T-helper 17 cell (primary cell): ENCODE measurements at places on chromosomes 11 and 22.

- no peak for DNase-seq
Measured at GRCh38 chr22:21713428-21714058, 22.1 kb downstream of the YPEL1 start.

- DNase-seq: no peak
Measured at GRCh38 chr11:116387641-116388040, 385.1 kb downstream of the BUD13 start.

DNA sequence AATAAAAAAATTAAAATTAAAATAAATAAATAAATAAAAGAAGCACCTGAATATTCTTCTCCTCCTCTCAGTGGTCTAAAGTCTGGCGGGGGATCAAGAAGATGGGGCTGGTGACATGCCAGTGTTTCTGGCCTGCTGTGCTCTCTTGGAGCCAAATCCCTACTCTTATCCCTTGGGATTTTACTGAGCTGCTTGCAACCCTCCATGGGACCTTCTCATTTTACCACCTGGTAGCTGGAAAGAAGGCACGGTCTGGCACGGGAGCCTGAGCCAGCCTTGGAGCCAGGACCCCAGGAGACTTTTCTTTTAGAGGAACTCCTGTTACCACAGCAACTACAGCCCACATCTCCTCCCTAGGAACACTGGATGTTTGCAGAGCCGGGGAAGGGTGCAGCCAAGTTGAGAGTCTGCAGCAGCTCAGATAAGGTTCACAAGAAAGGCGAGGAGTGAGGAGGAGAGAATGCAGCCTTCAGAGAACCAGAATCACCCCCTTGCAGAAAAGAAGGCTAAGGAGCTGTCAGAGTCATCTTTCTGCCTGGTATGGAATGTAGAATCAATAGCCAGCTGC, 21.4 kb downstream of the CD6 start:
- no peak for DNase-seq

DNA sequence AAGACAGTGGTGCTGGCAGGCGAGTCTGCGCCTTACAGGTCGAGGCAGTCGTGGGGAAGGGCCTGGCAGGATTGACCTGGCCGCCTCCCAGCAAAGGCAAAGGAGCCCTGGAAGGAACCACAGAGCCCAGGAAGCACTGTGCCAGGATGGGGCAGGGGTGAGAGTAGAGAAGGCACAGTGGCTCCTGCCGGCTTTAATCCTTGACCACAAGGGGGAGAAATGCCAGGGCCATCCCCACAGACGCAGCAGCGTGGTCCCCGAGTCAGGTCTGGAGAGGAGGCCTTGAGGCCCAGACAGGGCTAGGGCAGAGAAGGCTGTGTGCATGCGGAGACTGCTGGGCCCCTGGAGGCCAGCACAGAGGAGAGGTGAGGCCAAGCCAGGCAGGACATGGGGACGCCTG, 9.9 kb upstream of the NDUFS8 start:
- DNase-seq: no peak

DNA sequence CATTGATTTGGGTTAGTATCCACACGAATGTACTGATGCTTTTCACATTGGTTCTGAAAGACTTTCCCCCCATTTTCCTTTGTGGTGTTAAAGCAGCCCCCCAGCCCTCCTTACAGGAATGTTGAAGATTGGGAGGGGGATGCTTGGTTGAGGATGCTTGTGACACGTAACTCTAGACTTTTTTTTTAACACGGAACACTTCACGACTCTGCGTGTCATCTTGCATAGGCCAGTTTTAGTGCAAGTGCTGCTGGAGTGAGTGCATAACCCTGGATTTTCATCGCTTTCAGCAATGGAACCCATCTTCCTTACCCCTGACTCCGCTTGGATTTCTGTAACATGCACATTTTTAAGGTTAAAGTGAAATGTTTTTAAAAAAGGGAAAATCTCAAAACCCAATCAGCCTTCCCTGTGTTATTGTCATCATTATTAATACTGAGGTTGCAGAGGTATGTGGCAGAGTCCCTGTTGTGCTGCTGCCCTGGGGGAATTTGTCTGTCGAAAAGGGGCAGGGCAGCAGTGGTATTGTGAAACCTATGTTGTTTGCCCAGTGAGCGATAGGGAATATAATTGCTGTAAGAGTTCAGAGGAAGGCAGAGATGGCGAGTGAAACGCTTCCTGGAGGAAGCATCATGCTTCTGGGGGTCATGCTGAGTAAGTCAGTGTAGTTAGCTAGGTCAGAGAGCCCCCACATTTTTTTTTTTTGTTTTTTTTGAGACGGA, 12.1 kb downstream of the CECR2 start:
- no peak for DNase-seq

DNA sequence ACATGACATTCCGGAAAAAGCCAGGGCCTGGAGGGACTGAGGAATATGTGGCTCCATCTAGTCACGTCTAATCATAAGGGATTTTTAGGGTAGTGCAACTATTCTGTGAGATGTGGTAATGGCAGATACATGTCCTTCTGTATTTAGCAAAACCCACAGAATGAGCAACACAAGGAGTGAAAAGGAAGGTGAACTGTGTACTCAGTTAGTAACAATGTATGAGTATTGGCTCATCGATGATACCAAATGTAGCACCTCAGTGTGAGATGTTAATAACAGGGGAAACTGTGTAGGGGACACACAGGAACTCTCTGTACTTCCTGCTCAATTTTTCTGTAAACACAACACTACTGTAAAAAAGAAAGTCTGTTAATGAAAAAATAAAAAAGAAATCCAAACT, 42.0 kb upstream of the CARS1 start:
- DNase-seq: no peak

GRCh38 chr11:92376146-92376599, 151.6 kb downstream of the FAT3 start:
- no peak for DNase-seq

DNA sequence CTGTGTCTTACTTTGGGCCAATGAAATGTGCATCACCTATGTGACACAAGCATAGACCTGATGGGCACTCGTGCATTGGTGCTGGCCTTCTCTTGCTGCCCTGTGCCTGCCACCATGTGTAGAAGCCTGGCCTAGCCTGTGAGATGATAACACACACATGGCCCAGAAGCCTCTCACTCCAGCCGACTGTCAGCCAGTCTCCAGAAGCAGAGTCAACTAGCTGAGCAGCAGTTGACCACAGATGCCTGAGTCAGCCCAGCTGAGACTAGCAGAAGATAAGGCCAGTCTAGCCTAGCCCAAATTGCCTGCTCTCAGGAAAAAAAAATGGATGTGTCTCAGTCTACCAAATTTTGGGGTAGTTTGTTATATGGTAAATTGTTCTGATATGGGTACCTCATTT, 46.2 kb downstream of the CSNK2A3 start:
- no peak for DNase-seq

- no peak for DNase-seq
Measured at GRCh38 chr22:49404576-49405241, 423.0 kb downstream of the BRD1 start.

- DNase-seq: no peak
Measured at GRCh38 chr11:64670975-64671374, 52.0 kb downstream of the NRXN2 start.

DNA sequence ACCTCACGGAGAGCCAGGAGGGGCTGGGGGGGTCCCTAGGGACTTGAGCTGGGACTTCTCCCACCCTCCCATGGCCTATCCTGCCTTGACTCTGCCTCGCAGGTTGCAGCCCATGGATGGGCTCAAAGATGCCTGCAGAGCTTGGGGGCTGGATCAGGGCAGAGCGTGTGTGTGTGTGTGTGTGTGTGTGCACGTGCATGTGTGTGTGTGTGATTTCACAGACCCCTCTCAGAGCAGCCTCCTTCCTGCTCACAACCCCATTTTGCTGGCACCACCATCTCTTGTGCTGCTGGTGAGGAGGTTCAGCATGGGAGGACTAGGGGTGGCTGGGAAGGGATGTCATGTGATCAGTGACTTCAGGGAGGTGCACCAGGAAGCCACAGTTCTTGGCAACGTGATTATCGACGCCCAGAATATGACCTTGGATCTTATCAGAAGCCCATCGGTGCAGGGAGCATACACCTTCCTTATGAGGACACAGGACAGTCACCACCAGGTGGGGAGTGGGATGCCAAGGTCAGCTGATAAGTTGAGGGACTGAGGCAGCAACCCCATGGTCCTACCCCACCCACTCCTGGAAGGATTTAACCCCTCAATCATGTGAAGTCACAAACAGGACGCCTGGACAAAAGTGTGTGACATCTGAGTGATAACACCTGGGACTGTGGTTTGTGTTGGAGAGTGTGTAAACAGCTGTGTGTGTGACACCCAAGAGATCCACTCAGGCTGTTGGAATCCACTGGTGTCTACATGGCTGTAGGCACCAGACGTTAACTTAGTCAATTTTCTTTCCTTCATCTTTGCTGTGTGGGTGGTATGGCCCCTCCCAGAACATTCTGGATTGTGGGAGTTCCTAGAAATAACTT, 1.8 kb upstream of the NAALADL1 start:
- DNase-seq: no peak

DNA sequence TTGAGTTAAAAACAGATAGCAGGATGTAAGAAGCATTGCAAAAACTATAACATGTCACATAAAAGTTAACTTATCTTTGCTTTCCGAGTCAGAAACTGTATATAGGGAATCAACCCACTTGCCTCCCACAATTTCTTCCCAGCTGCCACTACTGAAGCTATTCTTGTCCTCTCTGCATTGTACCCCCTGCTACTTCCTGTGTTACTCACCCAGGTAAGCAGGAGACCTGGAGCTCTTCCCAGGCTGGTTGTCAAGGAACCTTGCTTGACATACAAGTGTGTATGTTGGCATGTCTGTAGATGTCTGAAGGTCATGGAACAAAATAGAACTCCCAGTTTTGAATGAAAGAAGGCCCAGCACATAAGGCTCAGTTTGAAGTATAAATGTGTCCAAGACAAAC, 74.3 kb upstream of the LRRC4C start:
- DNase-seq: no peak

- peak; percentile 72 for DNase-seq
Measured at GRCh38 chr22:21982338-21982965, at the start of gene TOP3B. Gene TOP3B (minus strand): TSS chr22:21982787. CDS start chr22:21975709, 7,078 bp downstream.

- DNase-seq: no peak
Measured at GRCh38 chr22:17476838-17477237, 86.5 kb upstream of the SLC25A18 start.

- no peak for DNase-seq
Measured at GRCh38 chr11:63660972-63661371, 10.2 kb downstream of the ATL3 start.

DNA sequence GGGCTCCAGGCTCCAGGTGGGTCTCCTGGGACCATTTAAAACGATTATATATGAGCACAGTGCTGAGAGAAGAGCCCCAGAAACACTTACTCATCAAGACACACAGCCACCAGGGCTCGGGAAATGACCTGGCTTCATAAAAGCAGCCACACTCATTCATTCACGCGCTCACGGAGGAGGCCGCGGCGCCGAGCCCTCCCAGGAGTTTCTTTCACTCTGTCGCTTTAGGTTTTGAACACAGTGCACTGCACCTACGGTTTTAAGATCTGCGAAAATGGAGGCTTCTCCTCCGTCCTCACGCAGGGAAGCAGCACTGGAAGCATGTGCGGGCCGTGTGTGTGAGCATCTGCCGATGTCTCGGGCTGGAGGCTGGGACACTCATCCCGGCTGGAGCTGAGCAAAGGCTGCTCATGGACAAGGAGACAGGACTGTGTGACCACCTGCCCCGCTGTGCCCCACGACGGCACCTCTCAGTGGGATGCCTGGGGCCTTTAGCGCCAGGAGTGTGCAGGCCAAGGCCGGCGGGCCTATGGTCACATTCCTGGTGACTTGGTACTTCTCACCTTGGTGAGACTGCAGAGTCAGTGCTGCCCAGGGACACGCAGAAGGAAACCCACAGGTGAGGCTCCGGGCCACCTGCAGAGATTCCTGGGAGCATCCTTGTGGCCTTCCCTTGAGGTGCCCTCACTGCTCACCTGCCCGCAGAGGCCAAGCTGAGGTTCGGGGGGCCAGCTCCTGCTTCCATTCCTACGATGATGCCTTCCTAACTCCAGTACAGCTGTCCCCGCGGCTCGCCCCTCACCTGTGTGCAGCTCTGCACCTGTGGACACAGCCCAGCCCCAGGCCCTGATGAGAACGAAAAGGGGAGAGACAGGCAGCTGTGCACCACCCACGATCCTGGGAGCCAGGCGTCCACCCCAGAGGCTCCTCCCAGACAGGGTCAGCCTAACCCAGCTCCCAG, 872.0 kb downstream of the BRD1 start:
- DNase-seq: no peak

GRCh38 chr11:81005595-81005994, 1564.8 kb upstream of the TENM4 start:
- no peak for DNase-seq
